NCI-H187 treated with DMSO at 0.1 percent for 48 hours (cell line): ENCODE measurements at places on chromosomes 6 and 20.

GRCh38 chr6:31711233-31711632 lies 3.9 kb upstream of the LY6G6D start:
- no peak for DNase-seq

- no peak for DNase-seq
Measured at GRCh38 chr20:34956041-34956458, 382 bp downstream of the MYH7B start.

- DNase-seq, result no peak
Measured at GRCh38 chr6:73642530-73642929, 11.3 kb downstream of the SLC17A5 start.

- no peak for DNase-seq
Measured at GRCh38 chr6:85394853-85395538, 54.9 kb upstream of the NT5E start.
